ENCODE measurements at places on chromosomes 16 and 17. TPM values are rescaled to one million over a fixed set of nuclear protein-coding genes. Genes with fewer than 3 reads are reported as not detected.

NACA2 gene
- not detected for polyA plus RNA-seq

IQCK gene
- 5.7 TPM for polyA plus RNA-seq

HOXB3 gene
- 0.09 TPM for polyA plus RNA-seq

KRT25 gene
- not detected for polyA plus RNA-seq

PLCG2 gene
- polyA plus RNA-seq: 0.87 TPM

TAC4 gene
- polyA plus RNA-seq: not detected

CLUH gene
- 43.6 TPM for polyA plus RNA-seq

MRPL38 gene
- polyA plus RNA-seq: 77.8 TPM

KRT27 gene
- not detected for polyA plus RNA-seq

MRM3 gene
- 14.7 TPM for polyA plus RNA-seq

ELMO3 gene
- 46.7 TPM for polyA plus RNA-seq

CBX8 gene
- polyA plus RNA-seq: 4.7 TPM

DNAAF1 gene
- polyA plus RNA-seq: not detected

NPIPA3 gene
- polyA plus RNA-seq: 7.4 TPM

POLR3E gene
- polyA plus RNA-seq: 34.2 TPM

CES5A gene
- not detected for polyA plus RNA-seq

FOXN1 gene
- 0.07 TPM for polyA plus RNA-seq

ZNF594 gene
- polyA plus RNA-seq: 0.26 TPM

ALOXE3 gene
- 4.0 TPM for polyA plus RNA-seq

SOX9 gene
- 29.1 TPM for polyA plus RNA-seq
